ENCODE measurements at places on chromosomes 2 and 18.

DNA sequence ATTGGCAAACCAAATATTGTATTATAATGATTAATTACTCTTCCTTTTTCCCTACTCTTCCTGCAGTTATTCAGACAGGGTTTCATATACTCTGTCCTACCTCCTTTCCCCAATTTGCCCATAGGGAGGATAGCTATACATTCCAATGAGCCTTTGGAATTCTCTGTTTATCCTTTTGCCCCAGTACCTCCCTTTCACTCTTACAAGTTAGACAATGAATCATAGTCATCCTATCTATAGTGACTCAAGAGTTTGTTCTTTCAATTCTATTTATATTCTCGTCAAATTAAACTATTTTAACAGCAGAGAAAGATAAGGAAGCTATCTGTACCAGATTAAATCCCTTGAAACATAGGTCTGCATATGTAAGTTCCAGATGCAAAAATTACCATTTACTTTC, 437.5 kb downstream of the NR4A2 start:
- DNase-seq: no peak

GRCh38 chr2:176902454-176902853, 310.1 kb upstream of the HNRNPA3 start:
- no peak for DNase-seq

GRCh38 chr18:24115628-24116027, 23.2 kb upstream of the CABYR start:
- DNase-seq: no peak

- no peak for DNase-seq
These were observed 135.7 kb upstream of the NFATC1 start for GRCh38 chr18:79260023-79260422.

GRCh38 chr2:1625281-1626001, 118.9 kb downstream of the PXDN start:
- no peak for DNase-seq

- DNase-seq: no peak
These were observed 697.0 kb upstream of the ID2 start for GRCh38 chr2:7984693-7985353.

DNA sequence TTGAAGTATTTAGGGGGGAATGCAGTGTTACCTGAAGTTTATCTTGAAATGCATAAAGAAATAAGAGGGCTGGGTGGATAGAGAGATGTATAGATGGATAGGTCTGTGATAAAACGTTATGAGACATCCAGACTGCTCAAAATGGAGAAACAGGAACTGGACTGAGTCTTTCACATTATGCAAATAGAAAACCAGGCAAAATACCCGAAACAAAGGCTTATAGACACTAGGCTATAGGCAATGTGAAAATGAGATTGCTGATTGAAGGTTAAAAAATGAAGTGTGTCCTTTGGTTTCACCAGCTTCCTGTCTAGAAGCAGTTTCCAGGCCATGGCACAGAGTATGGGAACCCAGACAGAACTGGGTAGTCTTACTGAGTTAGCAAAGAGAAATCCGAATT, 24.9 kb upstream of the SLC3A1 start:
- DNase-seq: no peak

DNA sequence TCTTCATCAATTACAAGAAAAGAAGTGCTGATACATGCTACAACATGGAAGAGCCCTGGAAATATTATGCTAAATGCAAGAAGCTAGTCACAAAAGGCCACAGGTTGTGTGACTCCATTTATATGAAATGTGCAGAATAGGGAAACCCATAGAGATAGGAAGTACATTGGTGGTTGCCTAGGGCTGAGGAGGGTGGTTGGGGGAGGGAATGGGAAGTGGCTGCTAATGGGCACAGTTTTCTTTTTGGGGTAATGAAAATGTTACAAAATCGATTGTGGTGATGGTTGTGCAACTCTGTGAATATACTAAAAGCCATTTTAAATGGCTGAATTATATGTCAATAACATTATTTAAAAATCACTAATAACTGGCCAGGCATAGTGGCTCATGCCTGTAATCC, 24.3 kb upstream of the RESP18 start:
- no peak for DNase-seq

- no peak for DNase-seq
These were observed 74.1 kb downstream of the BOD1L2 start for GRCh38 chr18:57220930-57221483.

DNA sequence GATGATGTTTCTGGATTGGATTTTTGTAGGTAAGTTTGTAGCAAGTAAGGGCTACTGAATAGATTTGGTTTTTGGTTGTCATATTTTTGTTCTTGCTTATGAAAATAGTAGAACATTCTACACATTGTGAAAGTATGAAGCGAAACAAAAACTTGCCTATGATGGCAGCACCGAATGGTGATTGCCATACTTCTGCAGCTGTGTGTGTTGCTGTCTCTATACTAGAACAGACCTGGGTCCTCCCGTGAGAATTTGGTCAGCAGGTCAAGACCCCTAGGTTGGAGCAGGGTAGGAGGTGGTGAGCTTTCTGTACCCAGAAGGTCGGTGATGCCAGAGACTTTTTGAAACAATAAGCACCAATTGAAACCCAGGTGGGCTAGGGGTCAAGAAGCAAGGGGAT, 322.6 kb downstream of the PRKCE start:
- DNase-seq: no peak

DNA sequence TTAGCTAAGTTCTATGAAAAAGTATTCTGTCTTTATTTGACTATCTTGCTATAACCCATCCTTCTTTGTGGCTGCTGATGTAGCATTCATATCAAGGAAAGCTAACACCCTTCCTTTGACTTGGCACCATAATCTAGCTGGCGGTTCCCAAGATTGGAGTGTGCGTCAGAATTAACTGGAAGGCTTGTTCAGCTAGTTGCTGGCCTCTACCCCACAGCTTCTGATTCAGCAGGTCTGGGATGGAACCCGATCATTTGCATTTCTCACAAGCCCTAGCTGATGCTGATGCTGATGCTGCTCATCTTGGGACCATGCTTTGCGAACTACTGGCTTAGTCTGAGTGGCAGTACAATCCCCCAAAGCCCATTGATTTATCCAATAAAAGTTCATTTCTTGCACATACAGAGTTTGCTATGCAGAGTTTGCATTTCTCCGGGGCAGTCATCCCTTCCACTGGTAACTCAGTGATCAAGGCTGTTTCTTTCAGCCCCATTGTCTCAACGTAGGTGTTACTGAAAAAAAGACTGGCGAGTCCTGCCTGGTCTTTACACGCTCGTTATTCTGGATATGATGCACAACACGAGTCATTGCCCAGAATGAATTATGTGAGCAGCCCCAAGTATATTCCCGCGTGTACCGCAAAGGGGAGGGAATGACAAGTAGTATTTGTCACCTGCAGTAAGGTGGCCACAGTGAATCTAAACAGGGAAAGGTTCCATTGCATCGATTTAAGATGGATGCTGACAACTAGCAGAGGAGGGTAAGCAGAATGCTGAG, 96.5 kb downstream of the ZNF532 start:
- DNase-seq: no peak

DNA sequence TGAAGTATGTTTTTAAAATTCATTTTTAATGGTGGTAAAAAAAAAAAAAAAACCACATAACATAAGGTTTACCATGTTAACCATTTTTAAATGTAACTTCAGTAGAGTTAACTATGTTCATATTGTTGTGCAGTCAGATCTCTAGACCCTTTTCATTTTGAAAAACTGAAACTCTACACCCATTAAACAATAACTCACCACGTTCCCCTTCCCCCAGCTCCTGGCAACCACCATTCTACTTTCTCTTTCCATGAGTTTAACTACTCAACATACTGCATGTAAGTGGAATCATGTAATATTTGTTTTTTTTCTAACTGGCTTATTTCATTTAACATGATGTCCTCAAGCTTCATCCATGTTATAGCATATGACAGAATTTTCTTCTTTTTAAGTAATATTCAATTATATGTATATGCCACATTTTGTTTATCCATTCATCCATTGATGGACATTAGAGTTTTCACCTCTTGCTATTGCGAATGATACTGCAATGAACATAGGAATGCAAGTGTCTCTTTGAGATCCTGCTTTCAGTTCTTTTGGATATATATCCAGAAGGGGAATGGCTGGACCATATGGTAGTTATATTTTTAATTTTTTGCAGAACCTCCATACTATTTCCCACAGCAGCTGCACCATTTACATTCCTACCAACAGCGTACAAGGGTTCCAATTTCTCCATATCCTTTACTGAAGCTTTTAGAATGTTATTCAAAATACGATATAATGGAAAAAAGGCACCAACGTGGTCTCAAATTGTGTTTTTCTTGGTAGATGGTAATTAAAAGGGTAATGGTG, 91.0 kb downstream of the SPTBN1 start:
- no peak for DNase-seq

- DNase-seq: no peak
These were observed 594 bp downstream of the RAD51AP2 start for GRCh38 chr2:17517481-17518211.

DNA sequence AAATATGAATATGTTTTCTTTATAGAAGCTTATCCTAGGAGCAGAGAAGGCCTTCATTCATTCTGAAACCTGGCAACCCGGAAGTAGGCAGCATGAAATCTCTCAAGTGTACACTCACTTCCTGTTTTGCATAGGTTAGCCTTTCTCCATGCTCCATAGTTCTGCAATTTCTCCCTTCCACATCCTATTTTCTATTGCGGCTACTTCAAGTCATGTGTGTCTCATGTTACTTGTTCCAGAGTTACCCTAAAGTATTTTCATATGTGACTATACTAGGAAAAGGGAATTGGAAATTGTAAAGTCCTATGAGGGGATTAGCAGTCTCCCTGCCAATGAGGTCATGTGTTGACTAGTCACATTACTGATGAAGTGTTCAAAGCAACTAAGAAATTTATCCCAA, 320.6 kb downstream of the NCKAP5 start:
- DNase-seq: no peak

DNA sequence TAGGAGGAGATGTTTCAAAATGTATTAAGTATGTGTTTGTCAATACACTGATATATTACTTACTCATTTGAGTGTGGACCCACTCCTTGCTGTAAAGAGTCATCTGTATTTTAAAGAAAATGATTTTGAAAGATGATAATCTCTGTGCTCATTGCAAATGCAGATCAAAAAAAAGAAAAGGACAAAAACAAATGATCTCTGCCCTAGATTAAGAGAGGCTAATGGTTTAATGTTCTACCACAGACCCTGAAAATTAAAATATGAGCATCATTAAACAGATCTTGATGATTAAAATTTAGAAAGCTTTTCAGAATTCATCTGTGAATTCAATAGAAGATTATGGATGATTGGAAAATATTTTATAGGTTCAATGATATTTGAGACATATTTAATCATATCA, 136.5 kb downstream of the CNTNAP5 start:
- DNase-seq: no peak

- DNase-seq: no peak
These were observed 63.1 kb downstream of the RHOB start for GRCh38 chr2:20509770-20510490.

DNA sequence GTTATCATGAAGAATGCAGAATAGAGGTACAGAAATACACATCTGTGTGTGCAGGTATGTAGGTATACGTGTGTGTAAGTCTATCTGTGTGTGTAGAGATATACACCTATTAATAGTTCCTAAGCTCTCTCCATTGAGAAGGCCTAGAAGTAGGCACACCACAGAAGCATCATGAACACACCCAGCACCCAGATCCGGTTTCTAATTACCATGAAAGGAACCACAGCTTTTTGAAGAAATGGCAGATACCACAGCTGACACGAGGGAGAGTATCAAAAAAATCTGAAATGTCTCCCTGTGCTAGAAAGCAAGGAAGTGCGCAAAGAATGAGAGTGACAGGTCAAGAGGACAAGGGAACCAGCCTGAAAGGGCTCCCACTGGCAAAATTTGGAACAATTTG, 27.7 kb upstream of the AP1S3 start:
- no peak for DNase-seq

GRCh38 chr18:59549503-59550173, 147.6 kb downstream of the CCBE1 start:
- DNase-seq: no peak

Measured in substantia nigra (tissue), 51 donors.